ENCODE measurements at places on chromosomes 1 and 21. TPM values are rescaled to one million over a fixed set of nuclear protein-coding genes. Genes with fewer than 3 reads are reported as not detected.

DNA sequence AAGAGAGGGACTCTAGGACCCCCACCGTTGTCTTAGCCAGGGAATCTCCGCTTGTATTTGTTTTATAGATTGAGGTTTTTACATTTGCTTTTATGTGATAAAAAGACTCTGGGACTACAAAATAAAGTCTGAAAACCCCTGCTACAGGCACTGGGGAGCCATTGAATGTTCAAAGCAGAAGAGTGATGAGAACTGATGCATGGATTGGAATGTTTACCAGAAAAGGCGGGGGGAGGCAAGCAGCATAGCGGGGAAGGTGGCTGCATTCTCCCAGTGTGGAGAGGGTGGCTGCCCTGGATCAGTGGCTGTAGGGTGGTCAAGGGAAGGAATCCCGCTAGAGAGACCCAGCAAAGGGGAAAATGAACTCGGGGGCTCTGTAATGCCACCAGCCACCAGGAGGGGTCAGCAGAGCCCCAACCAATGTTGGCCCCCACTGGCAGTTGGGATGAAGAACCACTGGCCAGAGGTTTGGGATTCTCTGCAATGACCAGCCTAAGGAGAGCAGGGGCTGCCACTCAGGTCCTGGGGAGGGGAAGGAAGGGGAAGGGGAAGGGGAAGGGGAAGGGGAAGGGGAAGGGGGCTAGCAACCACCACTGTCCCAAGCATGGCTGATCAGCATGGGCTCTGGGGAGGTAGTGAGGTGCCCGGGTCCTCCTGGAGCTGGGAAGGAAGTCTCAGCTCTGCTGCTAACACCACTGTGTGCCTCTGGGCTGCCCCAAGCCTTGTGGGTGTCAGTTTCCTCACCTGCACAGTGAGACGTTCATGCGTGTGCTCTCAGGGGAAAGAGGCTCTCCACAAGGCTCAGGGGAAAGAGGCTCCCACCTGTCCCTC lies 19.2 kb upstream of the PEF1 start:
- DNase-seq = peak; percentile 55

OLIG1 gene
- total RNA-seq = not detected

GRCh38 chr1:189834813-189835212 lies 642.9 kb downstream of the BRINP3 start:
- DNase-seq = no peak

DNA sequence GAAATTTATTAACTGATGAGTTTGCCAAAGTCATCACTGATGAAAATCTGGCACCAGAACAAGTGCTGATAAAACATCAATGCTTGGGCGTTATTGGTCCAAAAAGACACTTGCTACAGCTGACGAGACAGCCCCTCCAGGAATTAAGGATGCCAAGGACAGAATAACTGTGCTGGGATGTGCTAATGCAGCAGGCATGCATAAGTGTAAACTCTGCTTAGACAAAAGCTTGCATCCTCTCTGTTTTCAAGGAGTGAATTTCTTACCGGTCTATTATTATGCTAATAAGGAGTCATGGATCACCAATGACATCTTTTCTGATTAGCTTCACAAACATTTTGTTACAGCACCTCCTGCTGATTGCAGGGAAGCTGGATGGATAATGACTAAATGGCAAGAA lies 402.0 kb downstream of the LTN1 start:
- no peak for DNase-seq

DNA sequence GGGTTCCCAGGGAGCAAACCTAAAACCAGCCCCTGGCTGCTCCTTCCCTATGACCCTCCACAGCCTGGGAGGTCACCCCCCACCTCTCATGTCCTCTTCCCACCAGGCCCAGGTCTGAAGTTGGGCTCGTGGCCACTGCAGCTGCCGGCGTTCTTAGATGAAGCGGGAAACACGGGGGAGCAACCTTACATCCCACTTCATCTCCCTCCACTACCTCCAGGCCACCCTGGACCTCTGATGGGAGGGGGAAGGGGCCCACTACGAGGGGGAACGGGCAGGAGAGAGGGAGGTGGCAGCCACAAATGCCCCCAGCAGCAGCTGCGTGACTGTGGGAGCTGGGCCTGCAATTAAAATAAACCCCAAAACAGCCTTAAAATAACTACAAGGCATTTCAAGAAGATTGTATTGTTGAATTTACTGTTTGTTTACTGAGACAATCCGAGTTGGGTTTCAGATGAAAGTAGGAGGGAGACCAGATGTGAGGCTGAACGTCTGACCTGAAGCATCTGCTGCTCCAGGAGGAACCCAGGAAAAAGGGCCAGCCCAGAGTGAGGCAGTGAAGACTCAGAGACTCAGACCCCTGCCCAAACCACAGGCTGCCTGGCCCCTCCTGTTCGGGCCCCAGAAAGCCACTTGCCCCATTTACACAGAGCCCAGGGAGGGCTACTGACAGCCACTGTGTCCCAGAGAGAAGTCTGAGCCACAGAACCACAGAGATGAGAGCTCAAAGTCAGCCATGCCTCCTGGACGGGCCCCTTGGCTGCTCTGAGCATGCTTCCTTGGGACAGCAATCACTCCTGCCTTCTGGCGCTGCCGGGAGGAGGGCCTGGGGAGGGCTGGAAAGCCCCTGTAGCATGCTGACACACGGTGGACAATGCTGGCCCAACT lies 59.8 kb downstream of the GLIS1 start:
- no peak for DNase-seq

WDR64 gene
- total RNA-seq = 0.32 TPM

PIGP gene
- total RNA-seq = 25.1 TPM

Data from activated naive CD8-positive, alpha-beta T cell treated with anti-CD3 and anti-CD28 coated beads for 36 hours (primary cell).